Progenitor cell of endocrine pancreas (in vitro differentiated cells): ENCODE measurements at places on chromosomes 4 and X. TPM values are rescaled to one million over a fixed set of nuclear protein-coding genes. Genes with fewer than 3 reads are reported as not detected.

DNA sequence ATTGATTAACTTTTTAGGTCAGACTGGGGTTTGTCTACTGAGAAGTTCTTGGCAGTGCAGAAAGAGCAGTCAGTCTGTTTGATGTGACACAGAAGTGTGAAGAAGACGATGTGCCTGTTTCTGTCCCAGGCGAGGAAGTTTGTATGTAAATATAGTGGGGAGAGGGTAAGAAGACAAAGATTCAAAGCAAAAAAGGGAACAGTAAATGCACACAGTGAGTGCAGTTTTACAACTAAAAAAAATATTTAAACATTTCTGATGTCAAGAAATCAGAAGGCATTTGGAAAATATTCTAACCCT is 264.9 kb downstream of the RAPGEF2 start:
- DNase-seq: no peak

GRCh38 chr4:11615601-11616000 is 186.9 kb upstream of the HS3ST1 start:
- DNase-seq: no peak

Gene LDB2
- total RNA-seq: 0.82 TPM in 1 of 2 replicates, not detected in the other

Gene HMX1
- total RNA-seq: 0.65 and 0.87 TPM in 2 replicates

GRCh38 chrX:70505451-70505841 is 60.8 kb downstream of the DLG3 start:
- no peak for DNase-seq

Gene CT47B1
- not detected in 2 replicates for total RNA-seq

GRCh38 chr4:80515496-80515895 is 180.0 kb downstream of the CFAP299 start:
- no peak for DNase-seq

GRCh38 chr4:85672116-85672515 is 197.2 kb downstream of the ARHGAP24 start:
- DNase-seq: no peak

GRCh38 chr4:76564123-76564915 is 129.3 kb downstream of the SHROOM3 start:
- DNase-seq: no peak

Gene AMTN
- total RNA-seq: not detected in 2 replicates

DNA sequence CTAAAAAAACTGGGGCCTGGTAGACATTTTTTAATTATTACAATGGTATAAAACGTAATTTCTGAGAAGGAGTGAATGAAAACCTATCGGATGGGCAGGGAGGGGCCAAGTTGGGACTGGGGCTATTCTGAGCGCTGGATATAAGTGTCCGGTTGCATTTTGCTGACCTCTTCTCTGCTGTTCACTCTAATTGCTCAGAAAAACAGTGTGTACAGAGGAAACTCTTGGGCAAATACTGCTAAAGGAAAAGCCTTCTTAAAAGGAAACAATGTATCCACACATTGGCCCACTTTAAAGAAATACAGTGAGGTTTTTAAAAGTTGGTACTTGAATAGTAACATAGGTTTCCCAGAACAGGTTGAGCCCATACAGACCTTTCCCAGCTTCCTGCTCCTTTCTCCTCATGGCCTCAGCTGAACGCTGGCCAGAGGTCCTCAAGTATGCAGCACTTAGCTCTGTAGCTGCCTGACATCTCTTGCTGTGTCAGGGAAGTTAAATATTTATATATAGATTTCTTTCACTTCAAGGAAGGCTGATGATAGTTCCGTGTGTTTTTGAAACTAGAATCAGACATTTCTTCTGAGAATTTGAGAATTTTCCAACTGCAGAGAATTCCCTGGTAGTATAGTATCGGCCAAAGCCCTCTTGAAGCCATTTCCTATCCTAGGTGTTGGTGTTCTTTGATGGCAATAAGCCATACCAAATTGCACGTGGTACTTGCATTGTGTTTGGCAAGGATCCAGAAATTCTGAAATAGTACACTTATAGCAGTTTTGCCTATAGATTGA is 97.1 kb upstream of the SLC4A4 start:
- DNase-seq: no peak

- no peak for DNase-seq
Measured at GRCh38 chr4:73315091-73315490, 56.5 kb upstream of the ANKRD17 start.

- no peak for DNase-seq
Measured at GRCh38 chr4:137076908-137077307, 455.4 kb downstream of the PCDH18 start.

DNA sequence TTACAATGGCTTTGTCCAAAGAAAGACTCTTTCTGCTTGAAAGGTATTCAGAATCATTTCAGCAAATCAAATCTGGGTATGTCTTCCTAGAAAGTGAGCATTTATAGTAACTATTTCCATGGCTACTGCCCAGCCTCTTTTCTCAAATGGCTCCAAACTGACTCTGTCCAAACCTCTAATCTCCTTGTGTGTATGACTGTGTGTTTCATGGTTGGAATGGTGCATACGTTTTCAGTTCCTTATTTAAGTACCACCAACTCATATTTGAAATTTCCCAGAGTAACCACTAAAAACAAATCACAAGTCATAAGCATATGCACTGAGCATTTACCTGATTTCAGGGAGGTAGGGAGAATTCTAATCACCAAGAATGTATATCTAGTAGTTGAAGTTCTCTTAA is 106.0 kb downstream of the TMEM144 start:
- no peak for DNase-seq

- no peak for DNase-seq
Measured at GRCh38 chr4:15601862-15602261, 53.3 kb downstream of the FBXL5 start.
